KBM-7 (cell line): ENCODE measurements at places on chromosomes 3 and 15.

- DNase-seq, result no peak
Measured at GRCh38 chr3:124354150-124354549, 362.2 kb upstream of the ROPN1 start.

DNA sequence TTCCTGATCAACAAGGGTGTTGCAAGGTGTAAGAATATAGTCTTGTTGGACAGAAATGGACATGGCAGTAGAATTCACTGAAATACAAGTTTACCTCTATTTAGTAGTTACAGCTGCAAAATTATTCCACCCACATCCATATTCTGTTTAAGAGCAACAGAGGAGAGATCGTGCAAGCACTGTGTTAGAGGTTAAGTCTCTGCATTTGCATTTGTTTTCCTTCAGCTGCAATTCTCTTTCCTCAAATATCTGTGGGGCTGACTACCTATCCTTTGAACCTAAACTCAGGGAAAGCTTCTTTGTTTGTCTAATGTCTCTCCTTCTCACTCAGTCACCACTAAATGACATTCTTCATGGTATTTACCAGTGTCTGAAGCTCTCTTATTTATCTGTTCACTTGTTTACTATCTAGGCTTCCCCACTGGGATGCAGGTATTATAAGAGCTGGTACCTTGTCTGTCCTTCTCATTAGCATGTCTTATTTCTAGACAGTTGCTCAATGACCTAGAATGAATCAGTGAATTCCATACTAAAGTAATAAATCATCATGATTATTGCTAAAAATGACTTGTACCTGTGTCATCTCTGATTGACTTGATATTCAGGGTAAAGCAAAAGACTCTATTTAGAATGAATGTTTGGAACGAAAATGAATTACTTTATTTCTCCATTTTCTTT is 175.3 kb upstream of the FEZF2 start:
- DNase-seq, result no peak

DNA sequence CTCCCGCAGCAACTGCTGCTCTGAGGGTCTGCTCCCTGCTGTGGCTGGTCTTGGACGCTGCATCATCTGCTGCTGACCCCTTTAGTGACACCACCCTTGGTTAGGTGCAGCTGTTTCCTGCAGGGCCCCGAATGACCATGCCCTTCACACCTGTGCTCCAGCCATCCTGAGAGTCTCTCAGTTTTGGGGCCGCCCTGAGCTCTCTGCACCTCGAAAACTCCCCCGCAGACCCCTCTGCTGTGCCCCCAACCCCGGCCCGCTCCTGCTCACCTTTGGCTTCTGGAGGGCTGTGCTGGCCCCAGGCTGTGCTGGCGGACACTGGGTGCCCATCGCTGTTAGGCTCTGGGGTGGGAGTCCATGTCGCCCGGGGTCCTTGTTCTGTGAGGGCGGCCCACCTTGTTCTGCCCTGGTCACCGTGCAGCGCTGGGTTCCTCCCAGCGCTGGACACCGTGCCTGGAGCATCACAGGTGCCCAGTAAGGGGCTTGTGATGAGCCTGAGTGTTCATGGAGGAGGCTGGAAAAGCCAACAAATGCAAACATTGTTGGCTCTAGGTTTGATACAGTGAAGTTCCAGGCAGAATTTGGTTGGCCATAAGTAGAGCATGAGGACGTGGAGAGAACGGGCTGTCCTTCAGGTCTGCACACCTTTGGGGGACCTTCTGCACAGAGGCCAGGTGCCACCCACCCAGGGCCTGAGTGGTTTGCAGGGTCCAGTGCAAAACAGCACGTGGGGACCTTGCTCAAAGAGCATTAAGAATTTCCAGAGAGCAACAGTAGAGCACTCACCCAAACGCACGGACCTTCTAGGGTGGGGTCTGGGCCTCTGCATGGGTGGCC is 12.3 kb downstream of the ABTB1 start:
- no peak for DNase-seq

DNA sequence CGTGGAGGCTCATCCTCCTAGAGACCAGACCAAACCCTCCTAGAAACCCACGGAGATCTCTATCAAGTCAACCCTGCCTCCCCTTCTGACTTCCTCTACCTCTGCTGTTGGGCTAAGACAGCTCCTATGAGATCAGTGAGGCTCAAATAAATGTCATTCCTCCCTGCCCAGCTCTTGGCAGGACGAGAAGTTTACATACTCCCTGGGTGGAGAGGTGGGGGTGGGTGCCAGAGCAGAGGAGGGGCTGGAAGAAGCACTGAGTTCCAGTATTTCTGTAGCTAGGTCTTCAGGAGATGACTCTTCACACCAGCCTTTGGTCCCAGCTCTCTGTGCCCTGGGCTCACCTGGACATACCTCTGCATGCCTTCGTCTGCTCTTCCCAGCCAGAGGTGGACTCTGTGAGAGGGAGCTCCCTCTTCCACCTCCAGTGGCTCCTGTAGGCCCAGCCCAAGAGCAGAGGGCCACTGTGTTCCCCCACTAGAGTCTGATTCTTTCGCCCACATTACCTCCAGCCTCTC is 42.4 kb upstream of the TLE3 start:
- DNase-seq, result no peak

- DNase-seq, result no peak
Measured at GRCh38 chr3:59040902-59041301, 8.9 kb downstream of the CFAP20DC start.

DNA sequence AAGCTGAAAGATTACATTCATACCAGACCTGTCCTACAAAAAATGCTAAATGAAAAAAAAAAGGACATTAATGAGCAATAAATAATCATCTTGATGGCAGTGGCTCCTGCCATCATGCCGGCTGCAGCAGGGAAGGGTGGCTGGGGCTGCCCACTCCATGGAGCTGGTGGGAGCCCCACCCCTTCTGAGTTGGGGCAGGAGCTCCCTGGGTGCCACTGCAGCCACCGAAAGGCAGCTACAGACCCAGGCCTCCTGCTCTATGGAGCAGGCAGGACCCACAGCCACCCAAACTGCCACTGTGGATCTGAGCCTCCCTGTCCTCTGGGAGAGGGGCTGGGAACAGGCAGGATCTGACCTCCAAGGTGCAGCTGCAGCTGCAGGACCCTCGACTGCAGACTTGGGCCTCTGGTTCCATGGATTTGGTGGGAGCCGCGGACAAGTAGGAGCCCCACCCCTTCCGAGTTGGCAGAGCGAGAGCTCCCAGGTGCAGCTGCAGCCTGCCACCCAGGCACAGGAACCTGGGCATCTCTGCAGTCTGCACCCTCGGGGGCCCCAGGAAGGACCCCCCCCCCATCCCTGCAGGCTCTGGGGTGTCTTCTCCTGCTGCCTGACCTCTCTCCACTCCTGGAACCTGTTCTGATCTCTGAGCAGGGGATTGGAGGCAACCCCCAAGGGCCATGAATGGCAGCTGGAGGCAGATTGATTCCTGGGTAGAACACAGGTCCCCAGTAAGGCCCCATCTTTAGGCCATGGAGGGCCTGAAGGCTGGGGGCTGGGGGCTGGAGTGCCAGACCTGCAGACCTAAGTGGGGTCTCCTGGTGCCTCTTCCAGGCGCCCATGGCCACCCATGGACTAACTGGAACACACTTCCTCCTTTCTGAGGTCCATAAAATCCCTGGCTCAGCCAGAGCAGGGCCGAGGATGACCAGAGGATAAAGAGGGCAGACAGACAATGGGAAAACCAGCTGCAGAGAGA is 70.4 kb upstream of the TTC14 start:
- no peak for DNase-seq

DNA sequence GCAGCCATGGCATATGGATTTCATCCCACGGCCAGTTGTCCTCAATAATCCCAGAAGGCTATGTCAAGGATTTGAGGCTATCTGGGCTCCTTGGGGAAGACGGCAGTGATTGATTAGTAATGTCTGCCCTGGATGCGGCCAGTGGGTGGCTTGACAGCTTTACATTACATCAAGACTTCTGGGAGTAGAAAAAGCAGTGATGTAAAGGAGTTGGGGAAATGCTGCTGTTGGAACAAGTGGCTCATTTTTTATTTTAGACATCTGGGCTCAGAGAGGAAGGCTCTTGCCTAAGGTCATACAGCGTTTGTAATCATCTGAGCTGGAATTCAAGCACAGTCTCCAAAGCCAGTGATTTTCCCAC is 94.1 kb downstream of the FLNB start:
- no peak for DNase-seq

DNA sequence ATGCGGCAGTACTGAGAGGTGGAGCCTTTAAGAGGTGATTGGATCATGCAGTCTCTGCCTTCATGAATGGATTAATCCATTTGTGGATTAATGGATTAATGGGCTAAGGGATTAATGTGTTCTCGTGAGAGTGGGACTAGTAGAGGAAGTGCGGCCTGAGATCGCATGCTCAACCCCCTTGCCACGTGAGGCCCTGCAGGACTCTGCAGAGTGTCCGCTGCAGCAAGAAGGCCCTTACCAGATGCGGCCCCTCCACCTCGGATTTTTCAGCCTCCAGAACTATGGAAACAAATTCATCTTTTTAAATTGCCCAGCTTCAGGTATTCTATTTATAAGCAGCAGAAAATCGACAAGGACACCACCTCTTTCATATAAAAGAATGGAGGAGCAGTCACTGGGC is 148.8 kb downstream of the TPRA1 start:
- DNase-seq, result no peak

- DNase-seq, result no peak
Measured at GRCh38 chr3:150096700-150097587, 126.2 kb upstream of the PFN2 start.

DNA sequence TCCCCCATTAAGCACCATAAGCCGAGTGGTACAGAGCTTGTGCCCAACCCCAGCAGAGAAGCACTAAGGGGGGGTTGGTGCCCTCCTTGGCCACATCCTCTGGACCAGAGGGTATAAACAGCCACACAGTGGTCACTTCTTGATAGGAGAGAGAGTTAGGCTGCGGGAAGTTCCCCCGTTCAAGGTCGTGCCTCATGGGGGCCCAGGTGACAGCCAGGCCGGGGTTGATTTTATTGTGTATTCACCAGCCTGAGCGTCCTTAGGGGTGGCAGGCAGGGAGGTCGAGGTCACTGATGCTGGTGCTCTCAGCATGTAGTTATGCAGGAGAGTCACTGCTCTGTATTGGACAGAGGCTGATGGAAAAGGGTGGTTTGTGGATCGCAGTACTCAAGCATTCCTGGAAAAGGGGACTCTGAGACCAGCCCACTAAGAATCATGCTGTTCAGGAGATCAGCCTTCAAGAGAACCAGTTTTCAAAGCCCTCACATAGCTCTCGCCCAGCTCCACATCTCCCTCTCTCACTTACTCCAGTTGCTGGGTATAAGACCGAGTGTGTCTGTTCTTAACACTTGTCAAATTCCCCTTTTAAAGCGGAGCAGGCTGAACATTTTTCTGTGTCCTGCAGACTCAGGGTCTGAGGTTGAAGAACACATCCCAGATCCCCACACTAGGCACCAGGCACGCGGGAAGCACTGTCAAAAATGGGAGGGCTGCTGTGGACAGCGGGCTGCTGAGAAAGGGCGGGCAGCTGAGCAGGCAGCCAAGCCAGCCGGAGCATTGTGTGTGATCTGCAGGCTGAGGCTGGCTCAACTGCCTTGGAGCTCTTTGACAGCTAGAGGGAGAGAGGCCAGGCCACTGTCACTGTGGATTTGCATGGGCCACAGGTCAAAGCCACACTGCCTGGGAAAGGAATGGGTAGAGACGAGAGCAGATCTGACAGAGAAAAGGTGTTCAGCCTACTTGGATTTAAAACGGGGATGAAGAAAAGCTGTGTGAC is 279.3 kb upstream of the LRRFIP2 start:
- peak; percentile 45 for DNase-seq

GRCh38 chr3:124766113-124767095 is 36.2 kb downstream of the UMPS start:
- DNase-seq, result no peak

- DNase-seq, result peak; percentile 42
Measured at GRCh38 chr3:50226888-50227389, 9.1 kb upstream of the GNAI2 start.

DNA sequence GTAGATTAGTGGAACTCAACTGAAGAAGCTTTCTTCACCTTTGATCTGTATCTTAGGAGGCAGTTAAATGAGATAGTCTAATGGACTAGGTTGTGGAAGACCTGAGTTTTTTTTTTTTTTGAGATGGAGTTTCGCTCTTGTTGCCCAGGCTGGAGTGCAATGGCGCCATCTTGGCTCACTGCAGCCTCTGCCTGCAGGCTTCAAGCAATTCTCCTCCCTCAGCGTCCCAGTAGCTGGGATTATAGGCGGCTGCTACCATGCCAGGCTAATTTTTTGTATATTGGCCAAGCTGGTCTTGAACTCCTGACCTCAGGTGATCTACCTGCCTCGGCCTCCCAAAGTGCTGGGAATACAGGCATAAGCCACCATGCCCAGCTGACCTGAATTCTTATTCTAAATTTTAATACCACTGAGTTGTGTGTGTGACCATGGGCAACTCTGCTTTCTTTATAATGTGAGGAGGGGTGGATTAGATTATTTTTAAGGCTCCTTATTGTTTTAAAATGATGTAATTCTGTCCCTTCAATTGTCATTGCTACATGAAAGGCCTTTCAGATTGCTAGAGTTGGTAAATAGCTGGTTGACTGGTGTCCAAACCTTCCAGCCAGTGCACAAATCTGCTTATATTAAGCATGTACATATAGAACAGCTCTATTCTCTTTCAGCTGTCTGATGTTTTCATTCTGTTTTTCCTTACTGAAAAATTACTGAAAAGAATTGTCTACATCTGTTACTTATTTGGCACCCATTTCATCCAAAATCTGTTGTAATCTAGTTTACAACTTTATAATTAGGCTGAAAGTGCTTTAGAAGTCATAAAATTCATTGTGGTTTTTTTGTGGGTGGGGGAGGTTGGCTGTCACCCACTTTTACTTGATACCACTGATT is 2.3 kb downstream of the LNP1 start:
- no peak for DNase-seq

GRCh38 chr15:43966646-43967045 is 139.8 kb downstream of the WDR76 start:
- DNase-seq, result no peak
